Aorta (tissue), 5 donors: ENCODE measurements at places on chromosomes 7 and 10.

GRCh38 chr7:152354061-152354460, 81.7 kb downstream of the KMT2C start:
- DNase-seq = no peak

GRCh38 chr7:157662981-157663716, 326.3 kb downstream of the DNAJB6 start:
- no peak for DNase-seq

DNA sequence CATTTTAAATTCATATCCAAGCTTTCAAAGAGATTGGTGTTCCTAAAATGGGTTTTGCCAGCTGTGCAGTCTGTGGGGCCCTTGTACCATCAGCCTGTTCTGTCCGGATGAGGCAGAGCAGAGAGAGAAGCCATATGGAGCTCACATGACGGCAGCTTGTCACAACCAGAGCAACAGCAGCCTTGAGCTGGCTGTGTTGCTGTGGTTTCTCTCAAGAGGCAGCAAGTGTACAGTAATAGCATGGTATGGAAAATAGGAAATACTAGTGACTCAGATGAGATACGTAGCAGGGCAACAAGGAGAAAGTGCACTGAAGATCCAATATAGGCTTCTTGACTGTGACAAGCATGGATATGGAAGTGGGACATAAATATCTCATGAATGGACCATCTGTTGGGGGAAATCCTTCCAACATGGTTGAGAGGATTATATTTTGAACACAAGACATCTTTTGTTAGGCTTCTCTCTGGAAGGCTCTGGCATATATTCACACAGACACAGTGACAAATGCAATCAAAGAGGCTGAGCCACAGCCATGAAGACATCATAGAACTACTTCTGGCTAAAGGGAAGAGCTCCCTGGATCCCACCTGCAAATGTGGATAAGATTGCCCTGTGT, 251.0 kb upstream of the TAC1 start:
- DNase-seq = no peak

GRCh38 chr10:62643606-62644587, 160.6 kb upstream of the ADO start:
- no peak for DNase-seq

DNA sequence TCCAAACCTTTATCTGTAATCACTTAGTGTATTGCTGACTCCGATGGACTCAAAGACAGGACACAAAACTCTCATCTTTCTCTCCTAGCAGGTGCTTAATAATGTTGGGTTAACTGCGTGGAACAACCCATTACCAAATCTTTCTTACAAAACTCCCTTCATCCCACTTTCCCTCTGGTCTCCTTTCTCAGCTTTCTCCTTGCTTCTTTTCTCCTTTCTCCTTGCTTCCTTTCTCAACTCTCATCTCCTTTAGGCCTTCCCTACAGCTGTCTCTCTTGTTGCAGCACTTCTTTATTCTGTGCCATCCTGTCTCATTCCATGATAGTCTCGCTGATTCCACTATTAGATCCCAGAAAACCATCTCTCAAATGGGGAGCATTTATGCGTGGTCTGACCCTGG, 67.5 kb downstream of the TNS3 start:
- no peak for DNase-seq

GRCh38 chr10:22573820-22574569, 140.4 kb downstream of the PIP4K2A start:
- no peak for DNase-seq

GRCh38 chr7:94352887-94353286, 41.8 kb upstream of the COL1A2 start:
- no peak for DNase-seq

GRCh38 chr10:89537364-89537763, 2.0 kb upstream of the SLC16A12 start:
- DNase-seq = no peak

DNA sequence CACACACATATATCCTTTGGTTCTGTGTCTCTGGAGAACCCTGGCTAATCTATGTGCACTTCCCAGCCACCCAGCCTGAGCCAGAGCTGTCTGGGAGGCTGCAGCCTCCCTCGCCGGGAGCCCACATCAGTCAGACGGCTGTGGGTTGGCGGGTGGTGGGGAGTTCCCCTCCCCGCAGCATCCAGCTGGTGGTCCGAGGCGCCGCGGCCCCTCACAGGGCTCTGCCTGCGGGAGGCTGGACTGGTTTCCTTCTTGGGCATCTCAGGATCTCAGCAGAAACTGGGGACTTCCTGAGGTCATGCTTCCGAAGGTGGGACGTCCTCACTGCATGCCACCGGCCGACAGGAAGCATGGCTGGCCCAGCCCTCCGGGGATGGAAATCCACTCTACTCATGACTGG, 22.0 kb upstream of the PSMG3 start:
- no peak for DNase-seq

DNA sequence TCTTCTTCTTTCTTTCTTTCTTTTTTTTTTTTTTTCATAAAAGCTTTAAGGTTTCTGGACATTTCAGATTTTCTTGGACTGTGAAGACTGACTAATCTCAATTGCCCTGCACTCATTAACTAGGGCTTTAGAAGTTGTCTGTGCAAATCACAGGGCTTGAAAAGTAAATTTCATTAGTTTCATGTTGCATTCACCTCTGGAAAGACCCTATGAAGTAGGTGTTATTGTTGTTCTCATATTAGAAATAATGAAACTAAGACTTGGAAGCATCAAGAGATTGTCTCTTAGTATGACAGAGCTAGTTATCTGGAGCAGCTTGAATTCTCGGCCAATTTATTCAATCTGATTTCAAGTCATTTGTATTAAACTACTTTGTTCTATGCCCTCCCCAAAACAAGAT, 28.2 kb upstream of the SEMA3D start:
- no peak for DNase-seq

- peak; percentile 61 for DNase-seq
Measured at GRCh38 chr10:110502851-110503301, 5.2 kb downstream of the DUSP5 start.

DNA sequence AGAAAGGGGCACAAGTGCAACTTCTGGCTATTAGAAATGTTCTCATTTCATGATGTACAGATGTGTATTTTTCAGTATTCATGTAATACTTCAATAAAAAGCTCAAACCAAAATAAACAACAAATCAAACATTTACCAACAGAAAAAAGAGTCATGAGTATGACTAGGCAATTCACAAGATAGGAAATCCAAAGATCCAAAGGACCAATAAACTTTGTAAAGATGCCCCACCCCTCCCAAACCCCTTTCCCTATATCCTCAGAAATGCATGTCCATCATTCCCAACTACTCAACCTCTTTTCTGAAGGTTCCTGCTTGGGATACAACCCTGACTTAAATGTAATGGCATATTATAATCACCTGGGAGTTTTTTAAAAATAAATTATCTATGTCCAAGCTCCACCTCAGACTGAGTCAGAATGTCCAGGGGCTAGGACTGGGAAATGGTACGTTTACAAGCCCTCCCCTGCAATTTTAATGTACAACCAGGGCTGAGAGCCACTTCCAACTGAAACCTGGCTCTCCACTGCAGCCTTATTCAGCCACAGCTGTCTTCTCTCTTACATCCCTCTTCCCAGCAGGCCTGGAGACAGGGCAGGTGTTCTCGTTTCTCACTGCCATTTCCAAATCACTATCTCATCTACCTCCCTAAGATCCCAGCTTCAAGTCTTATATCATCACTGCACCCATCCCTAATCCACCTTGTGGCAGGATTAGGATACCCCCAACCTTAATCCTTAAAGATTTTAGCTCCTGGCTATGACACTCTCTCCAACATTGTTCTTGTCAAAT, 36.5 kb downstream of the COA1 start:
- DNase-seq = no peak

GRCh38 chr7:105130580-105130979, 116.6 kb downstream of the KMT2E start:
- no peak for DNase-seq
